ENCODE measurements at places on chromosomes 2 and 18.
A peak's percentile ranks its signal among the peaks of the same experiment; 100 is the strongest.

DNA sequence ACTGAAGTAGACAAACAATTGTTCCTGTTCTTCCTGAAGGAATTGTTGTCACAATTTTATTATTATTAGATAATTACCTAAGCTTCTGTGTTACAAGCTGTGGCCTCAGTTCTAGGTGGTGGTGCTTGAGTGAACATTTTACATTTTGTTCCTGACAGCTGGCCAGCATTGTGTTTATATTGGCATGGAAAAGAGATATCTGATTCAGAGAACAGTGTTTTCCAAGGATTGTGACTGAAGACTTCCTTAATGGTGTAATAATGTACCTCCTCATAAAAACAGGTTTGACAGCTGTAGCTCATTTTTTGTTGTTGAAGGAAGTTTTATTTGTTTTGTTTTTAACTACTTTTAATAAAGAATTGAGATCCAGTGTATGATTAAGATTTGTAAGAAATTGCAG is 95.2 kb downstream of the EPB41L5 start:
- peak; percentile 92 for DNase-seq

DNA sequence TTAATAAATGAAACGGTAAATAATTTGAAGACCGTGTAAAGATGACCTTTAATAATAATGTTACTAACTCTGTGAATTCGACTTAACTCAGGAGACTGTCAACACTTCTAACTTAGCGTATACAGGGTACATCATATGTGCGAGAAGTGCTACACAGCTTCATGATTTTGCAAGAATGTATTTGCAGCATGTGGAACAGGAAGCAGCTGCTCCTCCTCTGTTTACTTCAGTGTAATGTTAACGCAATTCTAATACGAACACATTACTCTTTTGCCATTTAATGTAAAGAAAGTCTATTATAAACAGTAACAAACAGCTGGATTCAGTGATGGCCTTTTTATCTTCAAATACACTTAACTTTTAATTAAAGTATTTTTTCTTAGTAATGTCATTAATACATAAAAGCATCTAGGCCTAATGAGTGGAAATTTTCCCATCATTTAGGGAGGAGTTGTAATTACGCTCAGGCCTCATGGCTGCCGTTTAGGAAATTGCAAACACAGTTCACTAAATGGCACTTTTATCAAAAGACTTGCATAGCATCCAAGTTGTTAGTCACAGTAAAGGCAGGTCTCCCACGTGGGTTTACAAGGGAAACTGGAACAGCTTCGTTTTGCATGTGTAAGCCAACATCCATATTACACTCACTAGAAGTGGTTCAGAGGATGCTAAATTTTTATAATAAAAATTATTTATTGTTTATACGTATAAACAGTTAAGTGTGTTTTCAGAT is 635.7 kb downstream of the FBXO15 start:
- peak; percentile 15 for DNase-seq

GRCh38 chr2:68809324-68810240 is 61.6 kb downstream of the BMP10 start:
- DNase-seq: no peak

DNA sequence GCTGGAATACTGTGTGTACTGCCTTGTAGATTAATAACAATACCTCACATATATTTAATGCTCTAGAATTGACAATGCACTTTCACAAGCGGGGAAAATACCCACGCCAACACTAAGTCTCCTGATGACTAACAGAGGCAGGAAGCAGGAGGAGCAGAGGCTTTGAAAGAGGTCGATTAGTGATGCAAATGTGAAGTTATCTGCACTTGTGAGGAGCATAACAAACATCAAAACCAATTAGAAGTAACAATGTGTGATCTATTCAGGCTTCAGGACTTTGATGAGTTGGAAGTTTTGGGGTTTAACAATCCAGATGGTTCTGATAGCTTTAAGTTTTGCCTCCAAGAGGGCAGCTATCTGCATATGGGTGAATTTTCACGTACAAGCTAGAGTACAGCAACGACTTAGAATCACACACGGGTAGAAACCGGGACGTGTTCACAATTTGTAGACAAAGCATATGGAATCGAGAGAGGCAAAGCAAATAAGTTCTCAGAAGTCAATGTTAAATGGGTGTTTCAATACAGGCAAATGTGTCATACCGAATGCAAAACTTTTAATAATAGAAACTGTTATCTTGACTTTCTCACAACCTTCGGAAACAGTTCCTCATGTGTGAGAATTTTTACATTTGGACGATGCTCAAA is 114.5 kb downstream of the METTL8 start:
- DNase-seq: no peak

DNA sequence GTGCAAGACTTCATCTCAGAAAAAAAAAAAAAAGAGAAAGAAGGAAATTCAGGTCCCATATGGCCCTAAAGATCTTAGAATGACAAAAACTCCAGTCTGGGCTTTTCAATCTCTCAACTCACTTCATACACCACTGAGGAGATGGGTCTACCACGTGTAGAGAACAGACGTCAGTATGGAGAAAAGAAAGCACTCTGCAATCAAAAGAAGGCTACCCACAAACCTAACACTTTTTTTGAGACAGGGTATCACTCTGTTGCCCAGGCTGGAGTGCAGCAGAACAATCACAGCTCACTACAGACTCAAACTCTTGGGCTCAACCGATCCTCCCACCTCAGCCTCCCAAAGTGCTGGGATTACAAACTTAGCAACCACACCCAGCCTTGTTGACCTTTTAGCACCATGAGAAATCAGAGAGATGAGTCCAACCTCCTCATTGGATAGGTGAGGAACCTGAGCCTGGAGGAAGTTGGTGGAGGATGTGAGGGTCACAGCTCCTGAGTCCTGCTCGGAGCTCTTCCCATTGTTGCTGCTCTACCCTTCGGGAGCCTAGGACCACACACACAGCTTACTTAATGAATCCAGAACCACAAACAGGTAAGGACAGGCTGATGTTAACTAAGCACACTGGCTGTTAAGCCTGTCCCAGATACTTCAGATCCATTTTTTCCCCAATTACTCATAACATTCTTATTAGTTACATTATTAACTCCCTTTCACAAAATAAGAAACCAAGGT is 23.7 kb downstream of the TBC1D8 start:
- no peak for DNase-seq

- DNase-seq: peak; percentile 49
Observed at GRCh38 chr2:134466141-134466540, 212.3 kb downstream of the MGAT5 start.

DNA sequence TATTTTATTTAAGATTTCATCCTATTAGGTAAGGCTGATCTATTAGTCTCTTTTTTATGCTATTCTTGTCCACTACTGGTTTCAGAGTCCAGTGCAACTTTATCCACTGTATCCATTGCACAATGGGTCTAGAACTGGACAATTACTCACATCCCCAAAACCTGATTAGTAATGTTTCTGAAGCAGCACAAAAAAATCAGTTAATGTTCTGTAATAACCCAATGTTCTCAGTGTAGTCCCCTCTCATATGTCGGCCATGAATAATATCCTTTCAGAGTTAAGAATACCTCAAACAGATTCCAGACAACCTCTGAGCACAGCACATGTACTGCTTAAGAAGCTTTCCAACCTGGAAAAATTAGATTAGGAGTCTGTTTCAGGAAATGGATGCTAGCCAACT is 29.7 kb downstream of the MGAT4A start:
- no peak for DNase-seq

- DNase-seq: peak; percentile 38
Observed at GRCh38 chr2:240143801-240144648, 3.6 kb upstream of the OTOS start.

DNA sequence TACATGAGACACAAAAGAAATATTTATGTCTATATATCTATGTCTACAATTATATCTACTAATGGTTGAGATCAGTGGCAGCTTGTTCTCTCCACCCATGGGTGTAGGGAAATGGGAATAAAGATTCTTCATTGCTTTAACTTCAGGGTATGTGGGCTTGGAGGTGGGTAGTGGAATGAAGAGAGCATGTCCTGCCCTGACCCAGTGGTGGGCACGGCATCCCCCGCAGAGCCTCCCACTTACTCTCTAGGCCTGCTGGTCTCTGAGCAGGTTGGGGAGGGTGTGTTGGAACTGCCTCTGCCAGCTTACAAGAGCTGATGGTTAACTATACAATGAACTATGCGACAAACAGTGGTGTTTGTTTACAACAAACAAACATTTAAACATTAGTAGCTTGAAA is 152.5 kb upstream of the SKOR2 start:
- no peak for DNase-seq

- no peak for DNase-seq
Observed at GRCh38 chr2:62660582-62661262, 44.8 kb upstream of the EHBP1 start.

- DNase-seq: no peak
Observed at GRCh38 chr2:40279001-40279400, 172.9 kb downstream of the SLC8A1 start.

DNA sequence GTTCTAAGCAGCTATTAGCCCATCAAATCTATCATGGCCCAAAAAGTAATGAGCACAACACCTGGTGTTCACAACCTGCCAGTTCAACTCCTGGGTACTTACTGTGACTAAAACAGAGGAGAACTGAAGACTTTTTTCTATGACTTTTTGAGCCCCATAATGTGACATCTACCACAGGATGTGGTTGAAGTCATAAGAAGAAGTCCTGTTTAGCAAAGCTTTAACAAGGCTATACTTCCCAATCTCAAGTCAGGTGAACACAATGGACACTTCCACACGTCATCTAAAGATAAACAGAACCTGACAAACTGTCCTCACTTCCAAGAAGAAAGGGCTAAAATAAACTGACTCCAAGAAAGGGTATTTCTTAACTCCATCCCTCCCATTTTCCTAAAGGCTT is 138.8 kb downstream of the ATAD2B start:
- DNase-seq: no peak

DNA sequence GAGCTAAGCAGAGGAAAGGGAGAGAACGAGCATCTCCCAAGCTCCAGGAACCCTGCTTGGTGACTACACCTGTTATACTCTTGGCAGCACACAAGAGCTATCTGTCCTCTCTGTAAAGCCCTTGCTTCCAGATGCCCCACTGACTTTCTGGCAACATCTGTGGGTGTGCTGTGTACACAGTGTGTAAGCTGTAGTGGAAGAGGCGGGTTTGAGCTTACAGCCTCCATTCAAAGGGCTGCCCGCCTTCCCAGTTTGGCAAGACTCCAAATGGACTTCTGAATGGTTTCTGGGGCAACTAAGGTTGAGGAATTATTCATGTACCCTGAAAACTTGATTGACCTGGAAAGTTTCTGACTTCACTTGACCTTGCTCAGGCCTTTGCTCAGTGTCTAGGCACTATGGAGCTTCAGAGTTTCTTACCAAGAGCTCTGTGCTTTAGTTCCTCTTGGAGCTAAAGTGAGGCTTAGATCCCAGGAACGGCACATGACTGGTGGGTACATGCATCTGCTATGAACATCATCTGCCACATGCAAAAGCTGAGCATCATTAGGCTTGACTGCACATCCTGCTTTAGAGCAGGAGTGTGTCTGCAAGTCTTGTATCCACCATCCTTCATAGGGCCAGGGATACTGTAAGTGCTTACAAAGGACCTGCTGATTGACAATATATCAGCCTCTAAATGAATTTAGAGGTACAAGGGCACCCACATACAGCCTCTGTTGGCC is 290.9 kb upstream of the SIX2 start:
- peak; percentile 82 for DNase-seq

DNA sequence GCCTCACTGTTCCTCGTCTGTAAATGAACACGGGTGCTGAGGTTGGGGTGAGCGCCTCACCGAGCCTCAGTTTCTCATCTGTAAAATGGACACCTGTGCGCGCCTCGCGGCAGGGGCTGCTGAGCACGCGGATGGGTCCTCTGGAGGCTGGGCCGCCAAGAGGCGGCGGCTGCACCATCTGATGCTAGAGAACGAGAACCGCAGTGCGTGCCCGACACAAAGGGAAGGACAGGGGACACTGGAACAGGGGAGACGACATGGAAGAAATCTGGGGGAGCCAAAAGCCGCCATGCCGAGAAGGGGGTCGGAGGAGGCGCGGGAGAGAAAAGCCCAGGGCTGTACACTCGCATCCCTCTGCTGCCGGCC is 118.7 kb upstream of the ZNF516 start:
- no peak for DNase-seq

DNA sequence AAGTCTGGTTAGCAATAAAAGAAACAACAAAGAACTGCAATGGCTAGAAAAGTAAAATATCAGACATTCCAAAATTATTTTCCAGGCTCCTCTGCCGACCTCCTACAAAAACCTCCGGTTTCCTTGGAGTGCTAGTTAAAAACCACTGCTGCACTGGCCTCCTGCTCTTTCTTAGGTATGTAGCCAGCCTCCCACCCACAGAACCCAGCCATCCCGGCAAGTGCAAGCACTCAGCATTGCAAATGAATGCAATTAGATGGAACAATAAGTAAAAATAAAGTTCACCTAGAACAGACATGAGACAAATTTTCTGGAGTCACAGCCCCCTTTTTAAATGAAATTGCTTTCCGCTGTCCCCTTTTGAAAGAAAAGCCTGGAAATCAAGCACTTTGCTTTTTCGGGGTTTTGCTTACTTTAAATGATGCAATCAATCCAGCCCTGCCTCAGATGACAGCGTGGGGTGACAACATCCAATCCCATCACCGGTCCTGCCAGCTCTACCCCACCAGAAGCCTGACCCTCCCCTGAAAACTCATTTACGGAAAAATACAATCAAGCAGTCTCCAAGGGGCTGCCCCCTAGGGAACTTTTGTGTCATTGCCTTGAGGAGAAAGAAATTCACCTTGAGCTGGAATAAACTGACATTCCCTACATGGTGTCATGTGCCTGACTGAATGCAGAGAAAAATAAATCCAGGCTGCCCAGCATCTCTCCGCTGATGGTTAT is 199.8 kb downstream of the EPHA4 start:
- no peak for DNase-seq

DNA sequence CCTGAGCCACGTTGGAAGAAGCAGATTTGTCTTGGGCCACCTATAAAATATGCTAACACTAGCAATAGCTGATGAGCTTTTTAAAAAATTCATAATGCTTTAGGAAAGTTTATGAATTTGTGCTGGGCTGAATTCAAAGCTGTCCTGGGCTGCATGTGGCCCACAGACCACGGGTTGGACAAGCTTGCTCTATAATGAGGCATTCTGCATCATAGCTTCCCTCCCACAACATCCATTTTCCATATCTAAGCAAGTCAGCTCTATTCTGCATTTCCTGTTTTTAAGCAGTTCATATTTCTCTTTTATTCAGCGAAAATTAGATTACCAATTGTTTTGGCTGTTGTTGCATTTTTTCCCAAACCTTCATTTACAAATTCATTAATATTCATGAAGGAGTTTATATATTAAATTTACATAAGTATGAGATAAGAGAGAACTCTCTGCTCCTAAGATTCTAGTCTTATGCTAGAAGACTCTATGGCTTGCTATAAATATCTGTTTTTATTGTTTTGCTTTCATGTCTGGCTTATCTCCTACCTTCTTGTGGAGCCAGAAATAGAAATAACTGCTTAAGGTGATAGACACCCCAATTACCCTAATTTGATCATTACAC is 114.5 kb upstream of the HNRNPA3 start:
- DNase-seq: no peak

Measured in NCI-H1105 treated with DMSO at 0.1 percent for 48 hours (cell line).